ENCODE measurements at places on chromosomes 3 and 15.

DNA sequence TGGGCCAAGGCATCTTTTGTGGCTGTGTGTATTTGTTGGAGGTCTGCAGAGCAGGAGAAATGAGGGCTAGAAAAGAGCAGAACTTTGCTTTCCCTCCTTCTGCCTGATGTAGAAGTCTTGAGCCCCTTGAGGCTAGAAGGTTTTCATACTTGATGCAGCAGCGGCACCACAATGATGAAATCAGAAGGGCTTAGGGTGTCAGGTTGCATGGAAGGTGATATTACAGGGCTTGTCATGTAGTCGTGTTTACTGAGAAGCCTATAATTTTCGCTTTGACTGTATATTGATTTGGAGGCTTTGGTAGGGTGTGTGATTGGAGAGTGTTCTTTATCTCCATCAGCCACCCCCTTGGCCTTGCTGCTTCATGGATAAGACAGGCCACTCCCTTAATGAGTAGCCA is 339.8 kb downstream of the THSD4 start:
- no peak for DNase-seq

DNA sequence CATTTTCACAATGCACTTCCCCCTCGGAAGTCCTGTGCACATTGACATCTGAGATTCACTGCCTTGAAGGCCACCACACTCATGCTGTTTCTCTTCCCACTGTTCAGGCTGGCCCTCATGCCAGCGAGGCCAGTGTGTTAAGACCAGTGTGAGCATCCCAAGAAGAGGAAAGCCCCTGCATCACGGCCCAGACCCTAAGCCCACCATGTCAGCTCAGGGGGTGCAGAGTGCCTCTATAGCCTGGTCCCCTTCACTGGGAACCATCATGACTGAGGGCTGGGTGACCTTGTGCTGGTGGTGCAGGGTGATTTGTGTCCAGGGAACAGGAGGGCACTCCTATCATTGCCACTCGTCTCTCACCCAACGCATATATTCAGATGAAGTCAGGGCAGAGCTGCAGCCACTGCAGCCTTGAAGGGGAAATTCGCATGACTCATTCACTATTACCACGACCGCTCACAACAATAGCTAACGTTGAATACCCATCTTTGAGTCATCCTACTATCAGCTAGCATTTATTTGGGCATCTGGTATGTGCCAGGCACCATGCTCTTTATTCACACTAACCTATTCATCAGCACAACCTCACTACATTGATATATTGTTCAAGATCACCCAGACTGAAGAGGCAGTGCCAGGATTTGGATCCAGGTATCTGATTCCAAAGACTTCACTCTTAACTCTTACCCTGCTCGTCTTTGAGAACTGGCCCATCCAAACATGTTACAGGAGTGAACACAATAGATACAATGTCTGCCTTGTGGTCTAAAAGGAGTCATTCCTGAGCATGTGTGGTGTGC is 58.8 kb upstream of the SLC6A11 start:
- DNase-seq: no peak

DNA sequence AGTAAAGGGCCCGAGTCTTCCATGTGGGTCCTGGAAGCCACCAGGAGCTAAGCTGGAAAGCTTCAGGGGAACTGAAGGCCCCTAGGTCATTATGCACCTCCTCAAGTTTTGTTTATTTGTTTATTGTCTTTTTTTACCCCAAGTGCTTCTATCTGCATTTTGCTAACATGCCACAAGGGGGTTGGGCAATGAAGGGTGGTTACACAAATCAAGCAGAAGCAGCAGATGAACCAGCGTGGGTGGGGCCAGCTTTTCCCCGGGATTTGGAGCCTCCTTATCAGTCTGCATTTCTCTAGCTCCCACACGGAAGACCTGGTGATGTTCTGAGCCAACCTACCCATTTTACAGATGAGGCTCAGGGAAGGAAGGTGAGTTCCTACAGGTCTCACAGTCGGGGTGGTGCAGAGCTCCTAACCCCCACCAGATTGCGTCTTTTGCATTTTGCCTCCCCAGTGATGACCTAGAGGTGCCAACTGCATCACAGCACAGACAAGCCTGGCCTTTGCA is 16.8 kb downstream of the TMC3 start:
- no peak for DNase-seq

DNA sequence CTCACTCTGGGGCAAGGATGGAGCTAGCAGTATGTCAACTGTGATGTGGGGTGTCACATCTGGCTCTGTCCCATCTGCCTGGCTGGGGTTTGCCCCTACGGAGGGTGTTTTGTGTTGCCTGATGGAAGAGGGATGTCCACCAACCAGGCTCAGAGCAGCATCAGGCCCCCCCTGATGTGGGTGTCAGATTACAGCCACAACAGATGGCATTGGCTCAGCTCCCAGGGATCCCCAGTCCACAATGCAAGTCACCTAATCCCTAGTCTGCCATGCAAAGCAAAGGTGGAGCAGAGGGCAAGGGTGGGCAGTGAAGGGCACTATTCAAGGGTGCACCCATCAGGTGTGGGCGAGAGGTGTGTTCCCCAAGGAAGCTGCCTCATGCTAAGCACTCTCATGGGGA is 48.9 kb upstream of the AMOTL2 start:
- DNase-seq: no peak

GRCh38 chr3:156368189-156368588 is 186.7 kb downstream of the SSR3 start:
- DNase-seq: no peak

DNA sequence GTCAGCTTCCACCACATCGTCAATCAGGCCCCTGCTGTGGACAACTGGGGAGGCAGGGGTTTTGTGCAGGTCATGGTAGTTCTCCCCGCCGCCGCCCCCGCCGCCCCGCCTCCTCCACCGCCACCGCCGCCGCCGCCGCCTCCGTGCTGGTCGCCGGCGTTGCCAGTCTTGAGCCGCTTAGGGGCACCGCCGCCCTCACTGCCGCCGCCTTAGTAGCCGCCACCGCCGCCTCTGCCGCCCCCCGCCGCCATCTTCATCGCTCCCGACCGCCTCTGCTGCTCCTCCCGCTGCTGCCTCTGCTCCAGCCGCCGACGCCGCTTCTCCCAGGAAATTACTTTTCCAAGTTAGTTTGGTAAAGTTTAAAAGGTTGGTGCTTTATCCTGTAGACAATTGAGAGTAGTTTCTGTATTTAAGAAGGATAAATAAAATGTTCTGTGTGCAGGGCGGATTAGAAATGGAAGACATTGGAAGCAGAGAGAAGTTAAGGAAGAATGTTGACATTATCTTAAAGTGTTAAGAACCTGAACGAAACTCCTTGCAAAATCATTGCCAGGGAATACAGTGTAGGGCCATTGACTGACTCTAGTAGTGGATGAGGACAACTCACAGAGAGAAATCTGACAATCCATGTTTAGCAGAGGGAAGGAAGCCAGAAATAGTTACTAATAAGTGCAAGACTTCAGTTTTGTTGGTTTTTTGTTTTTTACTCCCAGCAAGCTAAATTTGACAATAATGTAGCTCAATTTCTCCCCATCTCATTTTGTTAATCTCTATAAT is 53.0 kb upstream of the GOLGA8A start:
- no peak for DNase-seq

- no peak for DNase-seq
Measured at GRCh38 chr3:125431912-125432790, 57.0 kb upstream of the ZNF148 start.

GRCh38 chr3:105145511-105145910 is 221.2 kb upstream of the ALCAM start:
- no peak for DNase-seq

- DNase-seq: no peak
Measured at GRCh38 chr3:127615631-127616305, 13.2 kb upstream of the PODXL2 start.

DNA sequence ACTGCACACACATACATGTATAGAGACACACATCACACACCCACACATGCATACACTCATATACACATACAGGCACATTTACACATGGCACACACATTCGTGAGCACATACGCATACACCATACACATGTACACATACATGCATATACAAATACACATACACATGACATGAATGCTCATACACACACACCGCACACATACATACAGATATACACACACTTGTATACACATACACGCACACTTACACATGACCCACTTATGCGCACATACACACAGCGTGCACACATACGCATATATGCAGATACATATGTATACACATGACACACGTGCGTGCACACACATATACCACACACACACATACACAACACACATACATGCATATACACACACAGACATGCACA is 162.7 kb downstream of the LRRK1 start:
- no peak for DNase-seq

- no peak for DNase-seq
Measured at GRCh38 chr3:112767177-112767576, 79.5 kb downstream of the CD200R1L start.

GRCh38 chr15:40254452-40254851 is 15.6 kb downstream of the PAK6 start:
- no peak for DNase-seq

GRCh38 chr15:39925112-39925842 is 5.2 kb upstream of the GPR176 start:
- no peak for DNase-seq

- DNase-seq: no peak
Measured at GRCh38 chr15:100207053-100207452, 134.7 kb downstream of the ADAMTS17 start.

DNA sequence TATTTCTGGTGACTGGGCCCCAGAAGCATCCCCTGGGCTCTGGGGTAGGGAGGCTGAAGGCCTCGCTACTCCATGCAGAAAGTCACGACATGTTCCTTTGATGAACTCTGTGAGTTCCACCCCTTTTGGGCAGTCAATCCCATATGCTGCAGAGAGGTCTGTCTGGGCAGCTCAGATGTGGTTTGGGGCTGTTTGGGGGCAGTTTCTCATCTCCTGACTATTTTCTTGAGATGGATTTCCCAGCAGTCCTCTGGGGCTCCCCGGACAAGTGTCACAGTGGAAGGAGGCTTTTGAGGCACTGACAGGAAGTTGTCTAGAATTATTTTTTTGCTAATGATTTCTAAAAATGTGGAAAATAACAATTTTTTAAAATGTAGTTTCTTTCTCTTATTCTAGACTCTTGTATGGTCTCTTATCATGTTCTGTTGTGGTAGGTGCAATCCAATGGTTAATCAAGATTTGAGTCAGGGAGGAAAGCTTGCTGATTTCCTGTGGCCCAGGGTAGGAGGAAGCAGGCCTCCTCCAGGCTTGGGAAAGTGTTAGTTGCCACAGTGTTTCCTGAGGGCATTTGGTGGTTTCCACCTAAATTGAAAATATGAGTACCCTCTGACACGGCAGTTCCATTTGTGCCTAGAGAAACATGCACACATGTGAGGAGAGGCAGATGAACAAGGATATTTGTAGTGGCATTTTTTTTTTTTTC is 19.9 kb upstream of the TATDN2 start:
- DNase-seq: no peak

- DNase-seq: no peak
Measured at GRCh38 chr3:186935133-186935532, 4.8 kb downstream of the ST6GAL1 start.

DNA sequence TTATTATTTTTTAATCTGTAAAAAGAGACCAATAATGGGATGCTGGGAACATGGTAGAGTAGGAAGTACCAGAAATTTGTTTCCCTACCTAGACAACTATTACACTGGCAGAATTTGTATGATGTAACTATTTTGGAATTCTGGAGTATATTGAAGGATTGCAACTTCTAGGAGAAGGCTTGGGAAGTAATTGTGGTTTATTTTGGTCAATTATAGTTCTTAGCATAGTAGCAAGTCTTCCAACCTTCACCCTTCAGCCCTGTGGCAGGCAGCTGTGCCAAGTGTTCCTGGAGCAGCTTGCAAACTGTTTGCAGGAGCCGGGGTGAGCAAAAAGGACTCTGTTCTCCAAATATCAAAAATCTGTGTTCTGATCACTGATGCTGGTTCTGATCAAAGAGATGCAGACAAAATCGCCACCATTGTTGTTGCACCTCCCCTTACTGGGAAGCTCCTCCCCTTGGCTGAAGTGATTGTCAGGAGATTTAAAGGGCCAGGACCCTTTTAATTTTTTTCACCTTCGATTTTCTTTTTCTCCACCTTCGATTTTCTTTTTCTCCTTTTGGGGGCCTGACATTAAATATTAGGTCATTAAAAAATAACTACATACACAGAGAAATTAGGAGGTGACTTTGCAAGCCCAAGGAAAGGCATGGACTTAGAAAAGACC is 363.3 kb downstream of the SLC9A9 start:
- no peak for DNase-seq

DNA sequence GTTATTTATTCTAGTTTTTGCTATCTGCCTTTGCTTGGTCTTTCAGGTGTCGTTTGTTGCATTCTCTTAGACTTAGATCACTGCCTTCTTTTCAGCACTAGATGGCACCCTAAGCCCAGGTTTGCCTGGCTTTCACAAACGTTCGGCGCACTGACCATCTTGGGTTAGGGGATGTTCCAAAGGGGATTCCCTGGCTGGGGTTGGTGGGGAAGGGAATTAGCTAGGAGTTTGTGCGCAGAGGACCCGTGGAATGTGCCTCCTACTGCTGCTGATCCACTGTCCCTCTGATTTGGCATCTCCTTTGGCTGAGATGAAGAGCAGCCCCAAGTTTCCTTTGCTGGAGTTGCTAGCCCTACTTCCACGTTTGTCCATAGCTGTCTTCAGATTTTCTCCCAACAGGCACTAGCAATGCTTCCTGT is 33.9 kb downstream of the PFN2 start:
- DNase-seq: no peak

DNA sequence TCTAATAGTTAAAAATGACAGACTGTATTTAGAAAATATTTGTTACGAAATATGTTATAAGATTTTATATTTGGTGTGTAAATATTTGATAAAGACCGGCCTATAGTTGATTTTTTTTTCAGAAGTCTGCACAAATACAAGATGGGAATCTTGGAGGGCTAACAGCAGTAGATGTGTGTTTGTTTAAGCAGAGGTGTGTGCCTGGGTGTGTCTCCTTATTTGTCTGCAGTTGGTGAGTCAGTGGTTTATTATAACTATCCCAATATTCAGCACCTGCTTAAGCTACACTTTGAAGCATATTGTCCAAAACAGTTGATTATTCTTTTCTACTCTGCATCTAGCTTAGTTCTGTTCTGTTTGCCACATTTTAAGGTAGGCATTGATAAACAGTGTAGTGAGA is 12.4 kb downstream of the GLCE start:
- DNase-seq: no peak

DNA sequence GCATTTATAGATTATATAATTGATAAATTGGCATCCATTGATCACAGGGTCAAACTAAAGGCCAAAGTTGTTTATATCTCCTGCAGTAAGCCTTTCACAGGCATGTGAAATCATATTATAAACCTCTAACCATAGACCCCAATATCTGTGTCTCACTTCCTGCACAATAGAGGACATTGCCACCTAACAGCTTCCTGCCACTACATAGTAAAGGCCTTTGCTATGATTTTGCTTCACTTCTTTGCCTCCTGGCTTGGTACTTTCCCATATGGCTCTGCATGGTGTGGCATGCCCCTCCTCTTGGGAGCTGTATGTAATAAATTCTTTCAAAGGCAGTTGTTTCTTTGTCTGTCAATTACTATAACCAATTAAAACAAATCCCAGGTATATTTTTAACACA is 20.4 kb downstream of the ZNF662 start:
- DNase-seq: no peak

DNA sequence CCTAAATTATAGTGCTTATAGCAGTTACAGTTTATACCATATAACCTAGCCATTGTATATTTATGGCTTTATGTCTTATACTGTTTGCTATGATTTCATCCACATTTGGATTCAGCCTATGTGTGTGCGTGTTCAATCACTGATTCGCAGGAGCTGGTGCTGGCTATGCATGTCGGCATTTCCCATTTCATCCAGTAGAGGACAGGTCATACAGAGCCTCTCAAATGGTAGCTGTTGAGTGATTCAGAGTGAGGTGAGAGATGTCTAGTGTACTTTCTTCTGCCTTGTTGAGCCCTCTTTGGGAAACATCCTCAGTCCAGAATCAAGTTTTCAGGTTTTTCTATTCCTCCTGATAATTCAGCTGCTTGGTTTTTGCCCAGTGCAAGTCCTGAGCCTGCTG is 76.1 kb downstream of the FRMD4B start:
- DNase-seq: no peak
